Lung microvascular endothelial cell (primary cell): ENCODE measurements at places on chromosomes 7 and 10. TPM values are rescaled to one million over a fixed set of nuclear protein-coding genes. Genes with fewer than 3 reads are reported as not detected.
A peak's percentile ranks its signal among the peaks of the same experiment; 100 is the strongest.

- DNase-seq: peak; percentile 26
Observed at GRCh38 chr7:64946772-64947171, 43.7 kb downstream of the ZNF273 start.

- DNase-seq: peak; percentile 82
Observed at GRCh38 chr7:92133737-92134270, 473 bp downstream of the CYP51A1 start.

- DNase-seq: no peak
Observed at GRCh38 chr10:43024524-43024923, 52.3 kb upstream of the RET start.

The CYCS gene
- 26.2 and 34.3 TPM in 2 replicates for total RNA-seq

The ACSL5 gene
- 29.2 and 56.2 TPM in 2 replicates for total RNA-seq

The OR2A12 gene
- total RNA-seq: not detected in 2 replicates

DNA sequence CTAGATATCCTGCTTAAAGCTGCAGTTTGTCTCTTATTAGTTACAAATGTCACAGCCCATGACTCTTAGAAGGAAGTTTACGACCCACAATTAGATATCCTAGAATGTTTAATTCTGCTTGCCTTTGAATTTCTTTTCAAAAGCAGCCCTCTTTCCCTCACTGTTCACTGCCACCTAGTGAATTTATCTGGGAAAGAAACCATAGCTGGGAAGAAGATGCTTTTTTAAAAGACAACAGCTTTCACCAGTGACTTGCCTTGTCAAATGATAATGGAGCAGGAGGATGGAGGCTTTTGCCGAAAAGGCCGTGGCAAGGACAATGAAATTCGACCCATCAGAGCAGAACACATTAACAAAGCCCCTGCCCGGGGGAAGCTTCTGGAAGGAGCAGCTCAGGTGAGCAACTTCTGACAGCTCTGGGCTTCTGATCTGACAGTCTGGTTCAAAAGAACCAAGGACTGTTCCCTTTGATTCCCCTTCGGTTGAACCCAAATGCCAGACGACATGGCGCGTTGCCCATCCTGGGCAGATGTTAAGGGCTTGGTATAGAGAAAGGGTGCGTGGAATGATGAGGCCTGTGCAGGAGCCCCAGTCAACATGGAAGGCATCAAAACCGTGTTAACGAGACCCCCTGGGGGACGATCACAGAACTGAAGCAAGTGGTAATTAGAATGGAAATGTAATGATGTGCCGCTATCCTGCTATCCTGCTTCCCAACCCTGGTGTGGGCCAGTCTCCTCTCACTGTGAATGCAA is 236.8 kb downstream of the FRMD4A start:
- peak; percentile 77 for DNase-seq
